Renal pelvis (tissue), 12 donors: ENCODE measurements at places on chromosomes 3 and 15. TPM values are rescaled to one million over a fixed set of nuclear protein-coding genes. Genes with fewer than 3 reads are reported as not detected.

DNA sequence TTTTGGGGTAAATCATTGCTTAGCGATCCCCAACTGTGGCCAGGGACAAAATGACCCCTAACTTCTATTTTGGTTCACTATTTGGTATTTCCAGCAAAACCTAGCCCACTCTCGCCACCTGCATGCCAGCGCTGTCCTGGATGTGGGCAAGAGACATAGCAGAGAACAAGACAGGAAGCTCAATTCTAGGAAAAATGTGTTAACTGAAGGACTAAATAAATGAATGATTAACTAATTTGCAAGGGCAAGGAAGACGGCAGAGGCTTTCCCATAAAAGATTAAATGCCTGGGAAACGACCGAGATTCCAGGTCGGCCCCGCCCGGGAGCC, 408 bp downstream of the NICN1 start:
- DNase-seq, result peak; percentile 42

DNA sequence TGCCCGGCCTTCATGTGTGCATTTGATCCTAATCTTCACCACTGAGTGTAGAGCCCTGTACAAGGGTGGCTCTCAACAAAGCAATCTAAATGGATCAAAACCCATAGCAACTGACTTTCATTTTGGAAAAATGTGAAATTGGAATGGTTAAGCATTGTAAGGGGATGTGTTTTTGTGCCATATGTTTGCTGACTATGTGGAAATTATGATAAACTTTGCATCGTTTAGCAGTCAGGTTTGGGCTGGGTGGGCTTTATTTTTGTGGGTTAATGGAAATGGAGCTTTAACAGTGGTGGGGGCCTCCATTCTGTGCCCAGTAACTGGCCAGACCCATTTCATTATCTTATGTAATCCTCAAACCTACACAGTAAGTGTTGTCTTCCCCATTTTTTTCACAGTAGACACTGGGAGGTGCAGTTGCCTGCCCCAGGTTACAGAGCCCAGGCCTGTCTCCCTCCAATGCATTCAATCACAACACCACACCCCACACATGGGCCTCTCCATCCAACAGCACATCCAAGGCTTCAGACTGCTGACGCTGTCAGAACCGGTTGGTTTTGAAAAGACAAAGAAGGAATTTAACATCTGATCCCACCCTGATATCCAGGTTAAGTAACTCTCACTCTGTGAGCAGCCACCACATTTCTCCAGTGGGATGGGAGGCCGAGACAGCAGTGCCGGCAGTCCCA, 136.3 kb upstream of the ABHD17C start:
- no peak for DNase-seq

DNA sequence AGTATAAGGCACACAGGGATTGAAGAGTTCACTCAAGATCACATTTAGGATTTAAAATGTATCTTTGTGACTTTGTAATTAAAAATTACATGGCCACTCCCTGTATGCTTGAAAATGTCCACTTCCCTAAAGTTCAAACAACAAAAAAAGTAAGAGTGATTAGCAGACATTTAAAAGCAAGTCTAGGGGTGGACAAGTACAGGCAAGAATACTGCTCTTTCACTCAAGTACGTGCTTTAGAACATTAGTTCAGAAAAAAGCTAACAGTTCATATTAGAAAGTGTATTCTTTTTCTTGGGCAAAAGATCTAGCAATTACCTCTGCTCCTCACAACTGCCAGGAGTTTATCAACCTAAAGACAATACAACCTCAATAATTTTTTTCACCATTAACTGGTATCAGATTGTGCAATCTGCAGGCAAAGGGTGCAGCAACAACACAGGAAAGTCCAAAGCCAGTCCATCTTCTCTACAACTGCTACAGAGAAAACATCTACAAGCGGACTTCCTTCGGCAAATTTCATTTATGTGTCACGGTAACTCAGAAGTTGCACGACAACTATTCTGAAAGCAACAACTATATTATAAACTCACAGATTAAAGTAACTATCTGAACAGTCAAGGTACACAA, 18.1 kb downstream of the CHSY1 start:
- DNase-seq, result no peak

GRCh38 chr3:11907667-11908660, 61.3 kb upstream of the TAMM41 start:
- no peak for DNase-seq

- no peak for DNase-seq
Measured at GRCh38 chr3:42732829-42733459, 30.3 kb upstream of the HHATL start.

GRCh38 chr3:148005456-148005855, 596.3 kb downstream of the ZIC1 start:
- no peak for DNase-seq

DNA sequence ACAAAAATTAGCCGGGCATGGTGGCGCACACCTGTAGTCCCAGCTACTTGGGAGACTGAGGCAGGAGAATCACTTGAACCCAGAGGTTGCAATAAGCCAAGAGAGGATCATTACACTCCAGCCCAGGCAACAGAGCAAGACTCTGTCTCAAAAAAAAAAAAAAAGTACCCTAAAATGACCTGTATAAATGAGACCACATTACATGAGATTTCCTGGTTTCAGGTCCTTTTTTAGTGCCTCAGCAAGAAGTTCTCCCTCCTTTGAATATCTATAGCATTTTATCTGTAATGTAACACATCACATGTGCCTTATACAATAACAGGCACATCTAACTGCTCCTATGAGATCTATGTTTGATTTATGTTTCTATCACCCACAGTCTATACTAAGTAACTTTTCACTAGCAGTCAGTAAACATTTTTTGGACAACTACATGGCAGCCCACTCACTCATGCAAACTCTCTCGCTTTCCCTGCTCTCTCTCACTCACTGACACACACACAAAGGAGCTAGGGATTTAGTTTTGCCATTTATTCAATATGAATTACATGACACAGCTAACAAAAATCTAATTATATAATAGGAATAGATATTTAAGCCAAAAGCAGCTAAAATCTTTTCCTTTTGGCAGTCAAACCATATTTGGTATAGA, 34.1 kb downstream of the ADAM10 start:
- DNase-seq, result no peak

DNA sequence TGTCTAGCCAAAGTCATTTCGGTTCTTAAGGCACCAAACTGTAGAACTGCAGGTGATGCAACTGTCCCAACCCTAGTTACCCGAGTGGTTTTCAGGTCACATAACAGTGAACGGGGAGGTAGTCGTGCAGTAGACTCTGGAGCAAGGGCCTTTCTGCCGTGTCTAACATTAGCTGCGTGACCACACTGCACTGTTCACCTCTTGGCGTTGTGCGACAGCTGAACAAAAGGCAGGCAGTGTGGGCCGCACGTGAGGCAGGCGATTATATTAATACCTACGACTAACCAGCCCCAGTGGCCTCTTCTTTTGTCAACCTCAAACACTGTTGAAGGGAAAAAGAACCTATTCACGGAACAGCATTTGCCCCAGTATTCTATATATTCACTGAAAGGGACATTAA, 2.8 kb downstream of the LRRN1 start:
- no peak for DNase-seq

GRCh38 chr15:27846722-27847395, 252.3 kb downstream of the OCA2 start:
- no peak for DNase-seq

DNA sequence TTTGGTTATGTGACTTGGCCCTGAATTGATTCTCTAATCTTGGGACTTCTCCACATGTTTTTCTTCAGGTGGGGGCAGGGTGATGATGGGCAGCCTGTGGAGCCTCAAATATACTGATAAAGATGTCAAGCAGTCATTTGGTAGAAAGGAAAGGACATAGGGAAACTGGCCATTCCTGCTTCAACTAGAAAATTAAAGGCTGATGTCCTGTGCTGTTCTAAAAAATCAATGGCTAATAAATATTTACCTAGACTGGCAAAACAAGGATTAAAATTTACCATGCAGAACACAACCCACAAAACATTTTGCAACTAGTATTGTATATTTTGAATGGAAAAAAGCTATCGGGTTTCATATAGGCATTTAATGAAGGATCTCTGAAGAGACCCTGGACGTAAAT, 133.7 kb downstream of the GADL1 start:
- DNase-seq, result no peak

DNA sequence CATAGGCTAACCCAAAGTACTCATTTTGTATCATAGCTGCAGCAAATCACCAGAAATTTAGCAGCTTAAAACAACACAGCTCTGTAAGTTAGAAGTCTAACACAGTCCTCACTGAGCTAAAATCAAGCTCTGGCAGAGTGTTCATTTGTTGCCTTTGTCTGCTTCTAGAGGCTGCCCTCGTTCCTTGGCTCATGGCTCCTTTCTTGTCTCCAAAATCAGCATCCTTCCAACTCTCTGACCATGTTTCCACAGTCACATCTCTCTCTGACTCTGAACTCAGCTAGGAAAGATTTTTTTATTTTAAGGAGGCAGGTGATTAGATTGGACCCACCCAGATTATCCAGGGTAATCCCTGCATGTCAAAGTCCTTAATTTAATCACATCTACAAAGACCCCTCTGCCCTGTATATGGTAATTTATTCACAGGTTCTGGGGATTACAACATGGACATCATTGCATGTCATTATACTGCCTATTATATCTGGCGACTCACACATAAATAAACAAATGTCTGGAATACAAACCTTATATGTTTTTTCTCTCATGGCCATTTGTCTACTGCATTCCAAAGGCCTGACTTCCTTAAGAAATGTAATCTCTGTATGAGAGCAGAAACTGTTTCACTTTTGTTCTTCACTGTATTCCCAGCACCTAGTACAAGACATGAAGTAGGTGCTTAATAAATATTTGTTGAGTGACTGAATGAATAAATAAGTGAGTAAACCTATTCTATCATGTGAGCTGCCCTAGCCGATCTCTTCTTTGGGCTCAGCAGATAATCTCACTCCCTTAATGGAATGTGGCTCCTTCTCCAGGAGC, 15.1 kb upstream of the UACA start:
- DNase-seq, result no peak

The CYP8B1 gene
- polyA plus RNA-seq, result 0.84 TPM
